MCF 10A (cell line): ENCODE measurements at places on chromosomes 1 and 21.

DNA sequence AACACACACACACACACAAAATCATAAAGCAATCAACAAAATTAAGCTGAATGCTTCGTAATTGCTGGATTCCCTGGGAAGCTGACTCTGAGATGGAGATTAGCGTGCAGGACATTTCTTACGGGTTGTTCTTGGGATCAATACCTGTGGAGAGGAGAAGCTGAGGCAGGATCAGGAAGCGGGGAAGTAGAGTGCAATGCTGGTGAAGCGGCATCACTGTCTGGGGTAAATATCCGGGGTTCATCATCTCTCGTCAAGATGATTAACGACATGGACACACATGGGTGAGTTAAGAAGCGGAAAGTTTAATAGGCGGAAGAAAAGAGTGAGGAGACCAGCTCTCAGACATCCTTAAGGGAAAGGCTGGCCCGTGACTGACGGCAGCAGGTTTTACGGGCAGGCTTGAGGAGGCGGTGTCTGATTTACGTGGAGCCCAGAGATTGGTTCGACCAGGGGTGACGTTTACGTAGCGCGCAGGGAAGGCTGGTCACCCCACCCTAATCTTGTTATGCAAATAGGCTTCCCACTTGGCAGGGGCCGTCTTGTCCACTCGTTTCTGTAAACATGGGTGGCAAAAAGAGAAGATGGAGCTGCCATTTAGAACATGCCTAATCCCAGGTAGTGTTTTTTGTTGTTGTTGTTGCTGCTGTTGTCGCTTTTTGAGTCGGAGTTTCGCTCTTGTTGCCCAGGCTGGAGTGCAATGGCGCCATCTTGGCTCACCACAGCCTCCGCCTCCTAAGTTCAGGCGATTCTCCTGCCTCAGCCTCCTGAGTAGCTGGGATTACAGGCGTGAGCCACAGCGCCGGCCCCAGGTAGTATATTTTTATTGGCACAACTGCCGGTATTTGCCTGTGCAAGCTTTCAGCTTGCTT lies 135.6 kb upstream of the KCNJ15 start:
- no peak for DNase-seq

- DNase-seq, result peak; percentile 56
Measured at GRCh38 chr1:171366085-171366484, 52.1 kb downstream of the FMO4 start.

DNA sequence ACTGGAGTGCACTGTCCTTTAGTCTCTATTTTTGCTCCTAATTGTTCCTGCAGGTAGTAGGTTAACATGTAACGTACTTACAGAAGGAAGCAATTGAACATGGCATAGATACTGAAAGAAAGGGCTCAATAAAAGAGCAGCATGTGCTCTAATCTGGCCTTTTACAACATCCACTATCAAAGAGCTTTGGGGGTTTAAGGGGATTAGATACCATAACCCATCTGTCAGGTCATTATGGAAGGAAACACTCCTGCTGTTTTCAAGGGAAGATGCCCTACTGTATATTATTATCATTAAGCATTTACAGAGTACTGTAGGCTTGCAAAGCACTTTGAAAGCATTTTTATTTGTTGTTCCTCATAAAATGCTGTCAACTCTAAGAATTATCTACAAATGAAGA lies 152.8 kb downstream of the TTLL7 start:
- no peak for DNase-seq

- peak; percentile 67 for DNase-seq
Measured at GRCh38 chr1:9942399-9942938, 722 bp downstream of the LZIC start.

DNA sequence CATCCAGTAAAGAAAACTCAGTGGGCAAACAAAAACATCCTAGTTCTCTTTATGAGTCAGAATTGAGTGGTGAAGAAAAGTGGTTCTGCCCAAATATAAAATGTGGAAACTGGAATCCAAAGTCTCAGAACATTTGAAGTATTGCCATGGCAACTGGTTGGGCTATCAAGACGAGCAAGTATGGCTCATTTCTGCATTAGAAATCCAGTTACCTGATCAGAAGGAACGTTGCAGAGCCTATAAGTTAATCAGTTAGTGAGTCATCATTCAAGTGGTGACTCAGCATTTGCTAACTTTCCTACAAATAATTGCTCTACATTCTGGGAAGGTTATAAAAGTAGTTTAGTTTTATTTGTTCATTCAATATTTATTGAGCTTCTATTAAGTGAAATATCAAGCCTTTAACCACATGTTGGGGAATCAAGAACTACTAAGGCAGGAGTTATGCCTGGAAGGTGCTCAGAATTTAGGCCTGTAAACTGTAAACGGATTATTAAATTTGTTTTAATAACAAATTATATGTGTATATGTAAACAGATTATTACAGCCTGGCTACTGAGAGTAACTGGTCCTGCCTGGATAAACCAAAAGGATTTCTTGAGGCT lies 104.3 kb downstream of the PAPPA2 start:
- peak; percentile 47 for DNase-seq

DNA sequence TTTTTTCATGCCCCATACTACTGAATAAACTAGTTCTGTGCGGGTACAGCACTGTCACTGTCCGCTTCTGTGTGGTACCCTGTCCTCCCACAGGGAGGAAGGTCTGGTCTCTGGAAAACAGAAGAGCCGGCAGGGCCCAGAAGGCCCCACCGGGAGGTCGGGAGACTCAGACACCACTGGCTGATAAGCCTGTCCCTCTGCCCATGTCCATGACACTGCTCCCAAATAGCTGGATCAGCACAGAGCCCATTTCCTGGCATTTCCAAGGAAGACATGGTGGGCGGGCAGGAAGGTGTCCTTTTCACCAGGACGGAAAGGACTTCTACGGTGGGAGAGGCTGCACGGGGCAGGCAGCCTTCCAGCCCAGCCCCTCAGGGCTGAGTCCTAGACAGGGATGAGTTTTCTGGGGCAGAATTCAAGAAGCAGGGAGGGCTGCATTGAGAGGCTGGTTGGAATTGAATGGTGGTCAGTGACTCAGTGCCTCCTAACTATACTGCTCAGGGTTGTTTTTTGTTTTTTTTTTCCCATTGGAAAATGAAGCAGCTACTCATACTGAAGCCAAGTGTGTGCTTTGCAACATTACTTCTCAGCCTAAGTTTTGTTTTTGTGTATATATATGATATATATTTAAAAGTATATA lies 7.1 kb downstream of the PSRC1 start:
- DNase-seq, result no peak

GRCh38 chr1:17045150-17045549 lies 8.7 kb downstream of the SDHB start:
- DNase-seq, result no peak

GRCh38 chr1:832136-832535 lies 91.6 kb upstream of the SAMD11 start:
- DNase-seq, result no peak

- peak; percentile 35 for DNase-seq
Measured at GRCh38 chr1:23529146-23530086, 1.6 kb downstream of the E2F2 start.

DNA sequence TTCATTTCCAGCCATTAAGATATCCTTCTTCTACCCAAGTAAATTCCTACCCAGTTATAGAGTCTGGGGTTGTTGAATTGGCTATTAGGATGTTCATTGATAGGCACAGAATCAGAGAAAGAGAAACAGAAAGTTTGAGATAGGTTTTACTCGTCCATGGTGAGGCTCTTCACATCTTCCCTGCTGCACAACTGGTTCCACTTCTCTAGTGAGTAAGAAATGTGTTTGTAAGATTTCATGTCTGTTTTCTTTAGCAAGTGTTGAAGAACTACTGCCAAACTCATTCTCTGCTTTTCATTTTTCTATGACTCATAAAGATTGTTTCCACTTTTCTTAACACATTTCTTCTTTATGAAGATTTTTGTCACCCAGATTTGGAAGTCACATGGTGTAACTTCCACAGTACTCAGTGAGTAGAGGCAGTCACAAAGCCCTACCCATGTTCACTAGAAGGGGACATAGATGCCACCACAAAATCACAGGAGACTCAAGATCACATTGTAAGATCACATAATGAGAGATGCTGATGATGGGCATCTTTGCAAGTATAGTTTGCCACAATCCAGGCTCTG lies 152.3 kb downstream of the SNX7 start:
- no peak for DNase-seq

- no peak for DNase-seq
Measured at GRCh38 chr1:89198491-89199072, at the start of gene GBP4. Gene GBP4, minus strand, starts transcription at chr1:89198942. Its CDS starts 108 bp downstream, at chr1:89198834.

- no peak for DNase-seq
Measured at GRCh38 chr21:46356494-46357334, 32.8 kb downstream of the PCNT start.

GRCh38 chr1:88650676-88651418 lies 33.2 kb upstream of the PKN2 start:
- no peak for DNase-seq

DNA sequence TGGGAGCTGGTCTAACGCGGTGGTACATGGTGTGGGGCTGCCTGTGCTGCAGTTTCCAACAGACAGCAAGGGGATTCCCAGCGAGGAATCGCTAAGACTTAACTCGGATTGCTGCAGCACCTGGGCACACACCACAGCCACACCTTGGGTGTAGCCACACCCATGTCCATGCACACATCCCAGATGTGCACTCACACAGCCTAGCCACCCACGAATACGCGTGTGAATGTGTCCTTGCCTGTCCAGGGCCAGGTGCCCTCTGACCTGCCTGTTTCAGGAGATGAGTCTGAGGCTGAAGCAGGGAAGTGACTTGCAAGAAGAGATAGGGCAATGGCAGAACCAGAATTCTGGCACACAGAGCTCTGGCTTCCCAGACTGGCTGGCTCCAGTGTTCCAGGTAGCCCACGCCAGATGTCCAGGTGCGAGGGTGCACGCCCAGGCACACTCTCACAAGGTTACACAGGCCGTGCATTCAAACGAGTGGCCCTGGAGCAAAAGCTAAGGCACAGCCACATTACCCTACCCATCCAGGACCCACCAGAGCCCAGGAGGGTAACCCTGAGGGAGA lies 272.7 kb downstream of the TRABD2B start:
- DNase-seq, result no peak

GRCh38 chr1:106456832-106457231 lies 599.6 kb upstream of the PRMT6 start:
- DNase-seq, result no peak

DNA sequence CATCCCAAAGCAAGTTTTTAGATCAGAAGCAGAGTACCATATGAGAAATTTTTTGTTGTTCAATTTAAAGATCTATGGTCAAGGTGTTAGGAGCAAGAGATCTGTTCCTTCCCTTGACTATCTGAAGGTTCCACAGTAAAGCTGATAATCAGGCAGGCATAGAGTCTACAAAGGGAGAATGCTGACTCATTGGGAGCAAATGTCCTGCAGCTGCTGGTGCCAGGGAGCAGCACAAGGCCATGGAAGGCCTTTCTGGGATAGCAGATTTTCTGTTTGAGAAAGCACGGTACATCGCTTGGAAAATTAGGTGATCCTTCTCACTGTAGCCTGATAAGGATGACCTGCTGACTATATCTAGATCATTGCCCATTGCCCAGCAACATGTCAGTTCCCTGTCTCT lies 210.1 kb upstream of the C1orf87 start:
- DNase-seq, result no peak

GRCh38 chr21:29025328-29025713 lies 853 bp downstream of the USP16 start:
- peak; percentile 17 for DNase-seq

GRCh38 chr1:108541861-108542260 lies 18.0 kb upstream of the EEIG2 start:
- DNase-seq, result no peak

- DNase-seq, result no peak
Measured at GRCh38 chr21:35394634-35395369, 345.7 kb upstream of the RUNX1 start.

- no peak for DNase-seq
Measured at GRCh38 chr1:153803470-153804056, 28.4 kb downstream of the SLC27A3 start.

- no peak for DNase-seq
Measured at GRCh38 chr1:215054266-215054665, 28.3 kb upstream of the KCNK2 start.

- no peak for DNase-seq
Measured at GRCh38 chr1:114102136-114102535, 51.5 kb downstream of the SYT6 start.

DNA sequence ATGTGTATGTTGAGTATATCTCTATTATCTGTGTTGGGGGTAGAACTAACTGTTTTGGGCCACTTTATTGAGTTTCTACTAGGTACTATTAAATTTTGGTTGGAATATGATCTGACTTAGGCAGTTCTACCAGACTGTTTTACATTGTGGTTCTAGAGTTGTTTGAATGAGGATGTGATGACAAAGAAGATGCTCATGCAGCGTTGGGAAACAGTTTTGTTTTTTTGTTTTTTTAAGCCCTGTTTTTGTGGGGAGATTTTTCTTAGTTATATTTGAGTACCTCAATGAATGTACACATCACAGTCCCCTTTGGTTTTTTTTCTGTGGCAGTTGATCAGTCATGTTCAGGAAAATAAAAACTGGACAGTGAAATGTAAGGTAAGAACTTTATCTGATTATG lies 40.1 kb downstream of the TMED5 start:
- DNase-seq, result peak; percentile 9

DNA sequence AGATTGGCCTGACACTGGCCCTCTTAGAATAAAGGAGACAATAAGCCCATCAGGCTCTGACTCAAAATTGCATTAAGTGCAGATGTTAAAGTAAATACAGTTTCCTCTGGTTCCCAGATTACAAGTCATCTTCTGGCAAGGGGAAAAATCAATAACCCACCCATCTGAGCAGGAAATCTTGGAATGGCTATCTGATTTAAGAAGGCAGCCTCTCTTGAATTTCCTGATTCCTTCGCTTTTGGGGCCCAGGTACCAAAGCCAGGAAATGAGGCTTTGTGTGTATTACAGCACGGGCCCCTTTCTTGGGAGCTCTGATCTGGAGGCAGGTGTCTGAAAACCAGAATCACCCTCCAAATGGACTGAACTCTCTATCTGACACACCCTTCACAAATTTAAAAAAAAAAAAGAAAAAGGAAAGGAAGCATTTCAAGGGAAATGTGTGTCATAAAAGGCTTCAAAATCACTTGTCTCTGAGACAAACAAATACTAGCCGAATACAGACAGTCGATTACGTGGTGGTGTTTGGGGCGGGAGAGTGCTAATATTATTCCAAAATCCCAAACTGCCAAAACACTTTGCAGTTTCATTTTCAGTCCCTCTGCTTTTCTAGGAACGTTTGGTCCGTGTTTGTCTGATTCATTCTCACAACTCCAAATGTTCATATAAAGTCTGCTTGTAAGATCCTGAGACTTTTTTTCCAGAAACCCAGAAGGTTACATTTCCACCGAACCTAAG lies 240.9 kb upstream of the CAMK1G start:
- no peak for DNase-seq

- DNase-seq, result no peak
Measured at GRCh38 chr1:113210248-113210647, 137.2 kb downstream of the LRIG2 start.

GRCh38 chr1:89191314-89191713 lies 7.4 kb downstream of the GBP4 start:
- no peak for DNase-seq

DNA sequence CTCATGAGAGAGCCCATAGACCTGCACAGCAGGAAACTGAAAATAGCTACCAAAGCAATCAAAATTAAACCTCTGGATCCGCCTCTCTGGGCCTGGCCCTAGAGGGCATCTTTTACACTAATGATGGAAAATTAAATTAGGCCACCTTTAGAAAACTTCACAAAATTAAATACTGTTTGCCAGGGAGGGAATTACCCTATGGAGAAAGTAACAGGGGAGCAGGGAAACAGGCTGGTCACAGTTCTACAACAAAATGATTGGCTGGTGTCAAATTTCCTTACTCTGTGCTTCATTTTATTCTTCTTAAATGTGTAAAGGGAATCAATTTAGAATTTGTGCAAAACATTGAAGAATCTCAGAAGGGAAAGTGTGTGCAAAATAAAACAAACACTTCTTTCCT lies 62.4 kb downstream of the SPATA46 start:
- DNase-seq, result no peak
